ENCODE measurements at places on chromosomes 13 and 19.

DNA sequence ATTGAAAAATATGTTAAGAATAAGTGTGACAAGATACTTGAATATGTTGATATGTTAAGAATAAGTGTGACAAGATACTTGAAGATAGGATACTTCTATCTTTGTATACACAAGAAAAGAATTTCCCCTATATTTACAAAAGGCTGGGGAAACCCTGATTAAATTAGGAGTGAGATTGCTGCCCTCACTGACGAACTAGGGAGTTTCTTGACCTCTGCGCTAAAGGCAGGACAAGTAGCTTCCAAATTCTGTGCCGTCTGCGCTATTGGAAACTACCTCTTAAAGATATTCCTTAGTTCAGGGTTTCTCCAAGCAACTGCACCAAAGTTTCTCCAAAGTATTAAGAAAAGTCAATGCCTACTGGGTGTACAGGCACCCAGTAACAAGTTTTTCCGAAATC, 730 bp downstream of the ZNF260 start:
- no peak for DNase-seq

DNA sequence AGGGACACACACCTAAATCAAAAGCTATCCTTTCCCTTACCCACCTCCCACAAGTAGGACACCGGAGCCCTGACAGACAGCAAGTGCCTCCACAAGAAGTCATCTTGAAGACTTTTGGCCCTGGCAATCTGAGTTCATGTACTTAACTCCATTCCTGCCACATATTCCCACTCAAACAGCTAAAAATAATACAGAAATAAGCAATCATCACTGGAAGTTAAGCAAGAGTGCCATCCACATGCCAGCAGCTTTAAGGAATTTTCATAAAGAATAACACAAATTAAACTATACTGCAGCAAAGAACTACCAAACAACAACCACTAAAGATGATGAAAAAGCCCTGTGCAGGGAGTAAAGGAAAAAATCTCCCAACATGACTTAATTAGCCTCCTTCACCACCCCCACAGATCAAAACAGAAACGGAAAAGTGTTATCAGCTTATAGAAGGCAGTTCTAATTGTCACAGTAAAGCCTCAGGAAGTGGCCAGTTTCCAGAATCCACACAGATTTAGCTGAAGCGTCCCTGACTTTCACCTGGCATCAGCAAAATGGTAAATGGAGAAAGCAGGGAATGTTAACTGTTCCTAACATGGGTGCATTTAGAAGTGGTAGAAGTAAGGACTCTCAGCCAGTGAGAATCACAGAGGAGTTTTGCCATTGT, 343.9 kb downstream of the TBC1D4 start:
- DNase-seq, result no peak

GRCh38 chr19:30587869-30588268, 215.7 kb downstream of the ZNF536 start:
- no peak for DNase-seq

- no peak for DNase-seq
Measured at GRCh38 chr13:97548711-97549110, 114.7 kb downstream of the RAP2A start.

DNA sequence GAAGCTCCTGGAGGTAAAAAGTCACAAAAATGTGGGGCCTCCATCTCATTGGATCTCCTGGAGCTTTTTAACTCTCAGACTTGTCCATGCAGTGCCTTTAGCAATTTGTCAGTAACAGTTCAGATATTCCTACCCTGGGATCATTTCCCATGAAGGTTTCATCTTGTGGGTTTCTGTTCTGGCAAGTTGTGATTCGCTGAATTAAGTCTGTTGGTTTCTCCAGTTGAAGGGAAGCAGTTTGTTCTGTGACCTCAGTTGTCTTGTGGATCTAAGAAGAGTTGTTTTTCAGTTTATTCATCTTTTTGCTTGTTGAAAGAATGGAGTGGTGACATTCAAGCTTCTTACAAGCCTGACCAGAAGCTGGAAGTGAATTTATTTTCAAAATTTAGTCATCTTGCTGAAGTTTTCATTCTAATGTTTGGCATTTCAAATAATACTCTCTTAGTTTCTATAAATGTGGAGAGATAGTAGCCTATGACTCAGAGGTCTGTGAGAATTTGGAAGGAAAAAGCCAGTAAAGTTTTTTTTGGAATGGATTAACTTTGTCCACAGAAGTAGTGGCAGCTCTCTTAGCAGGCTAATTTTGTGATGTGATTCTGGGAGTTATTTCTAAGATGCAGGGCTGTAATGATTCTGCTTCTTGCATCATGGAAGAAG, 120.1 kb upstream of the CSNK1A1L start:
- no peak for DNase-seq

GRCh38 chr13:34361560-34361959, 543.6 kb downstream of the RFC3 start:
- DNase-seq, result no peak

DNA sequence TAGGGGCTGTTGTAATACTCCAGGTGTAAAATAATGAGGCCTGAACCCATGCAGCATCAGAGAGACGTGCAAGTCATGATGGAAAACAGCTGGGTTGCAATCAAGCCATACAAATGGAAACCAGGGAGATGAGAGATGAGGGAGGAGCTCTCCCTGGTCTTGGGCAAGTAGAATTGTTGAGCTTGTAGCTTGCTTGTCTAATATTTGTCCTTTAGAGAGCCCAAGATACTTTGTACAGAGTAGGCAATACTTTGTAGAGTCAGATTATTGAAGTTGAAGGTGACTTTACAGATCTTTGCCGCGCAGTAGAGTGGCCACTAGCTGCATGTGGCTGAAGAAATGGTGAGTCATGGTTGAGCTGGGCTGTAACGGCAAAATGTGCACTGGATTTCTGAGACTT, 8.3 kb downstream of the ATP8A2 start:
- no peak for DNase-seq

DNA sequence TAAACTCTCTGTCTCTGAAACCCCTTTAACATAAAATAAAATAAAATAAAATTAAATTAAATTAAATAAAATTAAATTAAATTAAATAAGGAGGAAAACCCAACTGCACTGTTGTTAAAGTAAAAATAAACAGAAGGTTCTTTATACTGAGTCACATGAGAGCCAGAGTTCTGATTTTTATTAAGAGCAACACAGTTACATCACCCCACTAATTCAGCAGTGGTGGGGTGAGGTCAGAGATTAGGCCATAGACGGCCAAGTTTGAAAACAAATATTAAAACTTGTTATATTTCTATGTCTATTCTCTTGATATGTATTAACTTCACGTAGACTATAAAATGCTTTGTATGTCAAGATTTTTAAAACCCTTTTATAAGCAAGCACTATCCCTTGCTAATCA, 59.5 kb downstream of the MYCBP2 start:
- no peak for DNase-seq

- DNase-seq, result no peak
Measured at GRCh38 chr13:92873029-92873428, 353.6 kb upstream of the GPC6 start.

- no peak for DNase-seq
Measured at GRCh38 chr19:35398570-35398969, 27.7 kb downstream of the GPR42 start.

DNA sequence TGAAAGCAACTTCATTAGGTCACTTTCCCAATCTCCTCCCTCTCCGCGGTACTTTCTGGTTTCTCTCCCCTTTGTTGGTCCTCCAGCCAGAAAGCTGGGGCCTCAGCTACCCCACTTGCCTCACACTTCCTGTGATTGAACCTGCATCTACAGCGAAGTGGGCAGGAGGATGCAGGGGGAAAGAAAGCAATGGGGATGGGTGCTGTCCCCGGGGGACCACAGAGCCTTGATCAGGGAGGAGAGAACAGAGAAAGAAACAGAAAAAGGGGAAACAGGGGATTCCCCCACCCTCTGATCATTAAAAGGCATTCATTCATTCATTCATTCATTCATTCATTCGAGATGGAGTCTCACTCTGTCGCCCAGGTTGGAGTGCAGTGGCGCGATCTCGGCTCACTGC, 74.2 kb downstream of the TRPM4 start:
- DNase-seq, result no peak

DNA sequence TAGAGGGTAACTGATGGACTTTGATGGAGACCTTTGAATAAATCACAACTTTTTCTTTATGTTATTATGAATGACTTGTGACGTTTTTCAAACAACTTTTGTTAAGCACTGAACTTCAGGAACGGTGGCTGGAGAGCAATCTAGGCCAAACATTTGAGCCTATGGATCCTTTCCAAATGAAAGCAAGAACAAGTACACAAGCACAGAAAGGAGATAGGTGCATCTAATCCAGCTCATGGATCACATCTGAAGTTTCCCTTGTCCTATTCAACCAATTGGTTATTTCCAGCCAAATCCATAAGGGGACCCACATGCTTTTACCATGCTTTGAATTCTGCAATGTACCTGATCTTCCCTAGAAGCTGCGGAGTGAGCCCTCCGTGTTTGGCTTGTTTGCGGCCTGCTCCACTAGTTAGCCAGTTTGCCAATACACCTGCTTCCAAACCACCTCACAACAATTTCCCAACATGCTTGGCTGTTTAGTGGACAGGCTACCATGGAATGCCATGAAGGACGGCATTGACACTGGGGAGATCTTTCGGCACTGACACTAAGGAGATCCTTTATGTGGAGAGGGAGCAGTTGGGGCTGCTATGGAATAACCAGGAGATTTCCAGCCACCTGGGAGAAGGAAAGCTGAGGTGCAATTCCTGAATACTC, 315.9 kb downstream of the DNAJC15 start:
- DNase-seq, result no peak

GRCh38 chr13:39144941-39145533, 106.8 kb downstream of the NHLRC3 start:
- no peak for DNase-seq

DNA sequence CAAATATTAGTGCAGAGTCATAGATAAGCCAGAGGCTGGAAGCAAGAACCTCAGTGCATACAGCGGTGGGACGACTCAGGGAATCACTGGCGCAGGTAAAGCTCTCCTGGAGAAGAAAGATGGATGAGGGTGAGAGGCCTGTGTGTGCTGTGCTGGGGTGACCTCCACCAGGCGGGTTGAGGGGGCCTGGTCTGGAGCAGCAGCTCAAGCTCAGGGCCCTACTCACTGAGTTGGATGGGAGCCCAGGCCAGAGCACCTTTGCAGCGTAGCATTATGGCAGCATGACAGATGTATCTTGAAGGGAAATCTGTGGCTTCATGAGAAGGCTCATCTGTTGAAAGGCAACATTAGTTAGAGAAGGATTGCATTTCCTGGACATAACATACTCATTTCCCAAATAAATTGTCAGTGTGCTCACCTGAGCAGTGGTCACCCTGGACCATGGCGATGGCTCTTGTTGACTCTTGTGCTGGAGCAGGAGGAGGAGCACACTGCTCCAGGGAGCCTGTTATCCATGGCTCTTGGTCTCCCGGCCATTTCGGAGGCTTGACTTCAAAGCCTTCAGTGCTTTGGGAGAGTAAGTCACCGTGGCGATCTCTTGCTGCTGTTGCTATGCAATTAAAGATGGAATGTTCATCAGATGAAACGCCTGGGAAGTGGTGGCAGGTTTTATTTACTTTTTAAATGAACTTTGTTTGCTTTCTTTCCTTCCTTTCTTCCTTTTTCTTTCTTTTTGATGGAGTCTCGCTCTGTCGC, 25.0 kb downstream of the HNRNPM start:
- DNase-seq, result no peak
